Esophagus muscularis mucosa (tissue), 4 donors: ENCODE measurements at places on chromosomes 6 and 20. TPM values are rescaled to one million over a fixed set of nuclear protein-coding genes. Genes with fewer than 3 reads are reported as not detected.

Gene CPXM1
- total RNA-seq, result 1.3 TPM

GRCh38 chr6:87408721-87409155, 966 bp downstream of the CFAP206 start:
- H3K27me3 ChIP-seq, result no peaks in the 10 kb centered on the region
- H3K4me3 ChIP-seq, result peak overlapping the region; percentile 89
- peak overlapping the region; percentile 87 for H3K27ac ChIP-seq

GRCh38 chr6:50711686-50712085, 1.6 kb upstream of the TFAP2D start:
- no peaks in the 10 kb centered on the region for H3K36me3 ChIP-seq
- H3K4me3 ChIP-seq, result no peak overlapping the region
- no peaks in the 10 kb centered on the region for H3K27me3 ChIP-seq
- H3K4me1 ChIP-seq, result peaks cover 3% of the 10 kb centered on the region

Gene PRDM13
- not detected for total RNA-seq

Gene GPX5
- total RNA-seq, result not detected

DNA sequence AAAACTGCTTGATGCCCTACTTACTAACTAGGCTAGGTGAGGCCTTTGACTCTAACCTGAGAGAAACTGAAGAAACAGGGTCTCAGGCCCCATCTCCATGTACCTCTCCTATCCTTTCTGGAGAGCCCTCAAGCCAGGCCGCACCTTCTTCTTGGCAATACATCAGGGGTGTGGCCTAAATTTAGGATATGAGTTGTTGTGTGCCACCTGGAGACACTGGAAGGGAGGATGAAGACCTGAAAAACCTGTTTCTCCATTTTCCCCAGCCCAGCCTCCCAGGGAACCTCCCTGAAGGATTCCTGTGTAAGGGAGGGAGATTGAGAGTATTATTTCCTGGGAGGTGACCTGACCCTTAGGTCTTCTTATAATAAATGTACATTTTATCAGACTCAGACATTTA, 3.1 kb downstream of the LY6G6D start:
- no peaks in the 10 kb centered on the region for H3K27me3 ChIP-seq
- H3K27ac ChIP-seq, result no peak overlapping the region
- DNase-seq, result no peak
- no peak overlapping the region for H3K4me3 ChIP-seq
- H3K4me1 ChIP-seq, result no peaks in the 10 kb centered on the region
- H3K36me3 ChIP-seq, result no peaks in the 10 kb centered on the region
